ENCODE measurements at places on chromosomes 16 and 17.

- DNase-seq: no peak
Measured at GRCh38 chr17:17877529-17878358, 41.0 kb upstream of the SREBF1 start.

DNA sequence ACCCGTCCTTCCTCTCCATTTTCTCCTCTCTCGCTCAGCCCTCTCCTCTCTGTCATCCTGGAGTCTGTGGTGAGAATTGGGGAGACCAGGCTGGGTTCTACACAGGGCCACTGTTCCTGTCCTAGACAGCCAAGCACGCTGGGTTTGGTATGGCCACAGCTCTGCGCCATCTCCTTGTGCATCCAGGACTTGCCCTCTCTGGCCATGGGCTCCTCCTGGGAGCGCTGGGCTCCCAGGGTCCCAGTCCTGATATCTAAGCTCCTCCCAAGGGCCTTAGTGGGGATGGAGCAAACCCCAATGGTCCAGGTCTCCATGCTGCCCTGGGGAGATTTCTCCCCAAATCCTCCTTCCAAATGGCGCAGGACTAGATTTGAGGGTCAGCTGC, 27.2 kb upstream of the ITGA3 start:
- DNase-seq: no peak

- DNase-seq: no peak
Measured at GRCh38 chr16:68700831-68701230, 36.3 kb upstream of the CDH1 start.

- no peak for DNase-seq
Measured at GRCh38 chr17:40436636-40437035, 6.6 kb upstream of the IGFBP4 start.

DNA sequence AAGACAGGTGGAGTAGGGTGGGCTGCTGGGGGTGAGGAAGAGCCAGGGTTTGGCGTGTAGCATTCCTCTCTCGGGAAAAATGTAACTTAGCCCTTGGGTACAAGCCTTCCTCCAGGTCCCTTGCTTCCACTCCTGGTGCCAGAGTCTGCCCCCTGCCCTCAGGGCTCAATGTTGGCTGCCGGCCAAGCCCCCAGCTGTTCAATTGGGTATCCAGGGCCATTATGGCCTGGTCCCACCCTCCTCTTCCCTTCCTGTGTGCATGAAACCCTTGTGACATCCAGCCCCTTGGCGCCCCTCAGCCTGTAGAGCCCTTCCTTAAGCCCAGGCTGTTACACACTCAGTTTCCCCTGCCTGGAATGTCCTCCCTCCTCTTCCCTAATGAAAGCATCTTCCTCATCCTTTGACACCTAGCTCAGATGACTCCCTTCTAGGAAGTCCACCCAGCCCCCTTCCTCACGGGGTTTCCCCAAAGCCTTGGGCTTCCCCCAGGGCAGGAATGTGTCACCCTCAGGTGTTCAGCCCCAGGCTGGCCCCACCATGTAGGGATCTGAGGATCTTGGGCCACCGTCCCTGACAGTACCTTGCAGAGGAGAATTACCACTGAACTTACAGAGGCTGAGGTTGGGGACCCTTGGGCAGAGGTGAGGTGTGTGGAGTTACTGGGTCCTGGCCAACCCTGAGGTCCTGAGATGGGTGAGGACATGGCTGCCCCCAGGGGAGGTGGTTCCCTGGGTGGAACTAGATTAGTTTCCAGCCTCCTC, 30.0 kb downstream of the B9D1 start:
- DNase-seq: no peak

GRCh38 chr17:13243585-13243984, 225.8 kb upstream of the ELAC2 start:
- no peak for DNase-seq

- no peak for DNase-seq
Measured at GRCh38 chr16:51766739-51767138, 615.7 kb upstream of the SALL1 start.

- no peak for DNase-seq
Measured at GRCh38 chr16:65572156-65572555, 450.3 kb upstream of the CDH11 start.

DNA sequence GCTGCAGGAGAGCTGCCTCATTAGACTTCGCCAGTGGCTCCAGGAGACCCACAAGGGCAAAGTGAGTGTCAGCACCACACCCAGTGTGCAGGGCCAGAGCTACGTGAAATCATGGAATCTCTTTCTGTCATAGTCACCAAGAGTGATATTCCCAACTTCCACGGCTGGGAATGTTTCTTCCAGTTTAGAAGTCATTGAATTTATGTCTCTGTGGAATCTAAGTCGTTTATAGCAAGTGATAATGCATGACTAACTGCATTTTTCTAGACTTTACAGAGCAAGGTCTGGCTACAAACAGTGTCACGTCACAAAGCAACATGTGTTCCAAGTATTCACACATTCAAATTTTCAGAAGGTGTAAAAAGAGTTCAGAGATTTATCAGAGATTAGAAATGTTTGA, 55.5 kb downstream of the SEC14L1 start:
- no peak for DNase-seq

DNA sequence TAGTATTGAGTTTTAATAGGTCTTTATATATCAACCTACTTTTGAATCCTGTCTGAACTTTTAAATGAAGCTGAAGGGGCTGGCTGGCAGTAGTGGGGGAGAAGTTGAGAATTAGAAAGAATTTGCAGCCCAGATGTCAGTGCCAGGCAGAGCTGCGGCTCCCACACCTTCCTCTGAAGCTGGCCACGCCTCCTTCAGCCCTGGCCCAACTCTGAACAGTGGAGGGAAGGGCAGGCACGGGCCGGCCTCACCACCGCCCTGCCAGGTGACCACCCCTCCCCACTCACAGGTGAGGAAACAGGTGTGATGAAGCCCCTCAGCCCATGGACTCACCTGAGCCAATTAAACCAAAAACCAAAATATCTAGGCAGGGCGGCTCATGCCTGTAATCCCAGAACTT, 87.0 kb downstream of the MGAT5B start:
- no peak for DNase-seq

- no peak for DNase-seq
Measured at GRCh38 chr17:10992106-10992880, 154.4 kb upstream of the PIRT start.

- DNase-seq: no peak
Measured at GRCh38 chr17:70678889-70679288, 509.6 kb downstream of the KCNJ2 start.

DNA sequence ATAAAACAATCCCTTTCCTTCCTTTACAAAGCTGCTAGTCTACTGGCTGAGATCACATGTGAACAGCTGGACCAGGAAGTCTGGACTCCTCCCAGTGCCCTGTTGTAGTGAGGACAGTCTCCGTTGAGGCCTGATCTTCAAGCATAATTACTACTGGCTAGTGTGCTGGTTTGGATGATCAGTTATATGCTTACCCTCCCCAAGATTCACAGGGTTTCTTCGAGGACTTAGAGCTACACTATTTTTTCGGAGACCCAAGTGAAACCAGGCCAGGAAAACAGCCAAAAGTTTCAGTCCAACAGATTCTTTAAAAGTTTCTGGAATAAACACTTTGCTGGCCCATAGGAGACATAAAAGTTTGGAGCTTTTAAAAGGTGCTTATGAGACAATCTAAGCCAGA, 194.9 kb upstream of the CDH11 start:
- DNase-seq: no peak

DNA sequence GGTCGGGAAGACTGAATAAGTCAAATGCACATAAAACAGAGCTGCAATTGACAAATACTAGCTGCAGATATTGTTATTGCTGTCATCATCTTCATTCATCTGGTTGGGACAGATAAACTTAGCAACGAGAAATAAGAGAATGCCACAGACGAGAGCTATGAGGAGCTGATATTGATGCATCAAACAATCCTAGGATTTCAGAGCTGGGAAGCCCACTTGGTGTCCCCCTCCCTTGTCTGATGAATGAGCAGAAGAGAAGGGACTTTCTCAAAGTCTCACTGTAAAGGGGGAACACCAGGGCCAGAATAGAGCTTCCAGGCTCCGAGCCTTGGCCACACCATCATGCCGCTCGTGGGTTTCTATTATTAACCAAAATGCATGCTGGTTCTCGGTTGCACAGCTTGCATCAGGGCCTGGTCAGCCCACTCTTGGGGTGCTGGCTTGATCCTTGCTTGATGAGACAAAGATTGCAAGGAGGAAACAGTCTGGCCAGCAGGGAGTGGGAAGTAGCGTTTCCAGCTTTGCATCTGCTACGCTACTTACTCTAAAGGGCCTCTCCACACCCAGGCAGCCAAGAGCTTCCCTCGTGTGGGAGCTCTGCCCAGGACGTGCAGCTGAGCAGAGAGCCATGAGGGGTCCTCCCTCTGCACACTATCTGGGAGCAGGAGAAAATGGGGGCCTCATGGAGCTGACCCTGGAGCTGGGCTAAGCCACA, 28.4 kb upstream of the EMP2 start:
- DNase-seq: no peak

GRCh38 chr17:41915566-41915965, 3.2 kb downstream of the ACLY start:
- no peak for DNase-seq

GRCh38 chr17:51636291-51636690, 375.9 kb downstream of the UTP18 start:
- no peak for DNase-seq

DNA sequence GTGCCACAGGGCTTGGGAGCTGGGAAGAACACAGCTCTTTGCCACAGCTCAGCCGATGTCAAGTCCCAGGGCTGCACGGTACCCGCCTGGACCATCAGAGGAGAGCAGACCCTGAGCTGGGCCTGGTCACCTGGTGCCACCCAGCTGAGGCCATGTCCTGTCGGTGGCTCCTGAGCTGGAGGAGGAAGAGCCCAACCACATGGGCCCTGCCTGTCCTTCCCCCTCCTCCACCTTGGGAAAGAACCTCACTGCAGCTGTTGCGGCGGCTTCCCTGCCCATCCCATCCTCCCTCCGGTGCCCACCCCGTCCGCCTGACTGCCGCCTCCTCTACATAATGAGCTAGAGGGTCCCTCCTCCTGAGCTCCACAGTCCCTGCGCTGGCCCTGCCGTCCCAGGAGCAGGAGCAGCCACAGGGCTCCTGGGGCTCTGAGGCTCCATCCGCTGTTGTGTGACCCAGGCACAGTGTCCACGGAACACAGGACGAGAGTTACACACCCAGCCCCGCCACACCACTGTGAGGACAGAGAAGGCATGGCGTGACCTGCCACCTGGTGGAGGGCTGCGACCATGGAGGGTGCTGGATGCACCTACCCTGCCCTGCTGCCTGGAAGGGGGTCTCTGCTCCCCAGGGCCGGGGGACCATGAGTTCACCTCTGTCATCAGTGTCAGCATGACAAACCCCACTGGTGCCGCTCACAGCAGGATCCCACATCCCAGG, 21.4 kb upstream of the CHMP6 start:
- DNase-seq: no peak

- no peak for DNase-seq
Measured at GRCh38 chr17:9026741-9027140, 5.4 kb downstream of the NTN1 start.

- DNase-seq: no peak
Measured at GRCh38 chr17:80791758-80792284, 199.8 kb upstream of the CHMP6 start.

- DNase-seq: no peak
Measured at GRCh38 chr16:14464192-14464591, 165.9 kb downstream of the PARN start.

Measured in activated CD4-positive, CD25-positive, alpha-beta regulatory T cell treated with anti-CD3 and anti-CD28 coated beads, Interleukin-2, amount 50 U/mL, for 72 hours (primary cell).